ENCODE measurements at places on chromosomes 4 and X. TPM values are rescaled to one million over a fixed set of nuclear protein-coding genes. Genes with fewer than 3 reads are reported as not detected.
A peak's percentile ranks its signal among the peaks of the same experiment; 100 is the strongest.

HDX gene
- total RNA-seq: 8.7 TPM

GRCh38 chr4:25535701-25536473 is 119.8 kb upstream of the SLC34A2 start:
- no peak for DNase-seq

BMP3 gene
- not detected for total RNA-seq

DNA sequence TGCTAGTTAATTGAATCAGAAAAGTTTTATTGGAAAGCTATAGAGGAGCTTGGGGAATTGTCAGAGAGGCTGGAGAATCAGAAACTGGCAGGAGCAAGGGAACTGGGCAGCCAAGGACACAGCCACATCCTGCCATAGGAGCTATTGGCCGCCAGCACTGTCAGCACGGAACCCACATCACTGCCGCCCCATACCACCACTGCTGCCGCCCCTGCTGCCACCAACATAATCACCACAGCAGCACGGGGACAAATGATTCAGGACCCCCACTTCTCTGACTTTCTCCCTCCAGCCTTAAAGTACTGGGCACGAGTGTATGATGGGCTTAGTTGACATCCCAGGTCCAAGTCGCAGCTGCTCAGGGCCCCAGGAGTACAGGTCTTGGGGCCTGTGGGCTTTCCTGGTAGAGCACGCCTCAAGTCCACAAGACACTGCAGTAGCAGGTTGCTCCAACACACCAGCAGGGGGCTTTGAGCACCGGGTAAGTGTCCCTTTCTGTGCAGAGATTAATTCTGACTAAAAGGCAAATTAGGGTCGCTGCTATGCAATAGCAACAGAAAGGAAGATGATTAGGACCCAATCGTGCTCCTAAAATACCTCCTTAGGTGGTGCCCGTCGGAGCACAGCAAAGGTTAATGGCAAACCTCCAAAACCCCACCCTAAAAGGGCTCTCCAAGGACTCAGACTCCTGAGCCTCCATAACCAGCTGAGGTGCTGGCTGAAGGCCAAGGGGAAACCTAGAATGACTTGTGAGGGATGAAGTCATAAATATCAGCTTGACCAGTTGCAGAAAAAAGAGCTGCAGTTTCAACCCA is 6.9 kb downstream of the PJA1 start:
- peak; percentile 11 for DNase-seq

- no peak for DNase-seq
These were observed 455.5 kb downstream of the STIM2 start for GRCh38 chr4:27316176-27316575.

- peak; percentile 33 for DNase-seq
These were observed 204.9 kb downstream of the GBA3 start for GRCh38 chr4:22897520-22898108.

DNA sequence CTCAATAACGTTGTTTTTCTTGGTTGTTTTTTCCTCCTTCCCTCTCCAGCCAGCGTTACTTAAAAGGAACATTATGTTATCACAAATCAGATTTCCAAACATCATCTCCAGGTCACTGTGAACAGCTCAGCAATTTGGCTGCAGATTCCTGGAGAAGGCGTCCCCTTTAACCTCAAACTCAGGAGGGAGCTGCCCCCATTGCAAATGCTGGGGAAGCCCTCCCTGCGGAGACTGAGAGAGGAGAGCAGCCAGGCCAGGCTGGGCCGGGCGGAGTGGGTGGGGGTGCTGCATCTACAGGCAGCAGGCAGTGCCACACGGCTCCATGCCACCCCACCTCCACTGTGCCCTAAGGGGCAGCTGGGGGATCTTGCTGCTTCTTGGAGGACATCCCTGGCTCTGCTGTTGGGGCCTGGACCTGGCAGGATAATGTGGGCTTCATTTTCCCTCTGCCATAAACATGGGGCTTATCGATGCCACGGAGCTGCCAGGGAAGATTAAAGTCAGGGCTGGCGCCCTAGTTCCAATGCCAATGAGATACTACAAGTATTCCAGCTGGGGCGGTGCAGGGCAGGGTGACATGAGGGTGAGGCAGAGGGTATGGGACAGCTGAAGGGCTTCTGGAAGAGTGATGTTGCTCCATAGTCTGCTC is 148.8 kb downstream of the PJA1 start:
- no peak for DNase-seq

- DNase-seq: no peak
These were observed 981.0 kb upstream of the HS3ST1 start for GRCh38 chr4:12409507-12410190.

DNA sequence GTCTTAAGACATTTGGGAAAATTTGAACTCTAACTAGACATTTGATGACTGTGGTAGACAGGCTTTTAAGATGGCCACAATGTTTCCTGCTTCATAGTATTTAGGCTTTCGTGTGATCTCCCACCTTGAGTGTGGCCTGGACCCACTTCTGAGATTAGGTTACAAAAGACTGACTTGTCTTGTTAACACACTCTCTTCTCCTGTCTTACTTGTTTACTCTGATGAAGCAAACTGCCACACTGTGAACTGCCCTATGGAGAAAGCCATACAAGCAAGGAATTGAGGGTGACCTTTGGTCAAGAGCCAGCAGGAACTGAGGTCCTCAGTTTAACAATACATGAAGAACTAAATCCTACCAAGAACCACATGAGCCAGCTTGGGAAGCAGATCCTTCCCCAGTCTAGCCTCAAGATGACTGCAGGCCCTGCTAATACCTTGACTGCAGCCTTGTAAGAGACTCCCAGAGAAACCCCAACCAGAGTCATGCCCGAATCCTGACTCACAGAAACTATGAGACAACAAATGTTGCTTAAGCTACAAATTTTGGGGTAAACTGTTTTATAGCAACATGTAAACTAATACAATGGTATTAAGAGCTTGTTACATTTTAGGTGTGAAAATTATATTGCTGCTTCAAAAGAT is 20.3 kb downstream of the UBA6 start:
- no peak for DNase-seq

GRCh38 chr4:180560896-180561295 is 1682.3 kb upstream of the TENM3 start:
- DNase-seq: no peak

- no peak for DNase-seq
These were observed 167.5 kb downstream of the DCTD start for GRCh38 chr4:182749667-182750167.

KLF3 gene
- total RNA-seq: 27.3 TPM

RFC1 gene
- total RNA-seq: 51.8 TPM

GRCh38 chrX:107146670-107147069 is 28.0 kb upstream of the RBM41 start:
- DNase-seq: no peak

- DNase-seq: no peak
These were observed 778 bp downstream of the CASP3 start for GRCh38 chr4:184648313-184649025.

- no peak for DNase-seq
These were observed 124.0 kb upstream of the POF1B start for GRCh38 chrX:85503258-85504158.

MAGEA8 gene
- not detected for total RNA-seq

DNA sequence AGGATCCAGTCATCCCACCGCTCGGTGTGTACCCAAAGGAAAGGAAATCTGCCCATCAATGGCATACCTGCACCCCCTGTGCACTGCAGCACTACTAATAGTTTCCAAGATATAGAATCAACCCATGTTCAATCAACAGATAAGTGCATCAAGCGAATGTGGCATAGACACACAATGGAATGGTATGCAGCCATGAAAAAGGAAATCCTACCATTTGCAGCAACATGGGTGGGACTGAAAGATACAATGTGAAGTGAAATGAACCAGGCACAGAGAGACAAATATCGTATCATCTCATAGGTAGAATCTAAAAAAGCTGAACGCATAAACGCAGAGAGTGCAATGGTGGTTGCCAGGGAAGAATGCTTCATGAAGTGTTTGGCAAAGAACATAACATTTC is 42.5 kb downstream of the DHRSX start:
- no peak for DNase-seq

DNA sequence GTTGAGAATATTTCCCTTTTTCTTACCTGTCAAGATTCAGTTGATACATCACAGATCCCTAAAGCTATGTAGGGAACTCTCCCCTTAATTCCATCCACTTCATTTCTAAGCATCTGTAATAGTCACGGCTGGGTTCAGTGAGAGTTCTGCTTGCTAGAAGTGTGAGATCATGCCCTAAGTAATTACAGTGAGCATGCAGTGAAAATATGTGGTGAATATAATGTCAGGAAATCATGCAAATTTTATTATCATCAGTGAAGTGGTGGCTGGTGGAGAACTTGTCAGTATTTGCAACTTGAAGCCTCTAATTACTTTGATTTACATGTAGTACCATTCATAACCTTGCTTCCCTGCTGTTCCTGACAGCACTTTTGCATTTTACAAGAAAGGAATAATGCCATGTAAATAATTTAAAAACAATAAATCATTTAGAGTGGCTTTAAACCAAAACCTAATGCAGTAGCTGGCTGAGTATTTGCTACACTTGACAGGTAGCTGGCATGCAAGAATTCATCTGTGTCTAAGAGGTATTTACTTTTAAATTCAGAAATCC is 28.3 kb upstream of the CFAP299 start:
- no peak for DNase-seq

STEEP1 gene
- 53.3 TPM for total RNA-seq

- DNase-seq: no peak
These were observed 407.6 kb upstream of the NDST3 start for GRCh38 chr4:117626664-117627063.

AWAT1 gene
- not detected for total RNA-seq

PNMA6A gene
- total RNA-seq: 2.9 TPM

DNA sequence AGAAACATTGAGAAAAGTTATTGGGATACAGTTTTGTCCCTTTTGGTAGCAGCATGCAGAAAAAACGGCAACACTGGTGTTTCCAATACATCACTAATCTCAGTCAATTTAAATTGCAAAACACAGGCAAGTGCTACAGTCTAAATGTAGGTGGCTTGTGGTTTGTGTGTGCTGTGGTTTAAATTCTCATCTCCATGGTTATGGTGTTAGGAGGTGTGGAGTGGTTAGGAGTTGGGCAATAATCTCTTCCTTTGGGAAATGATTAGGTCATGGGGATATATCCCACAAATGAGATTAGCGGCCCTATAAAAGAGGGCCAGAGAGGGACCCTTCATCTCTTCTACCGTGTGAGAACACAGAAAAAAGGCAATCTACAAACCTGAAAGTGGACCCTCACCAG is 1344.3 kb downstream of the ADGRL3 start:
- DNase-seq: no peak

DNA sequence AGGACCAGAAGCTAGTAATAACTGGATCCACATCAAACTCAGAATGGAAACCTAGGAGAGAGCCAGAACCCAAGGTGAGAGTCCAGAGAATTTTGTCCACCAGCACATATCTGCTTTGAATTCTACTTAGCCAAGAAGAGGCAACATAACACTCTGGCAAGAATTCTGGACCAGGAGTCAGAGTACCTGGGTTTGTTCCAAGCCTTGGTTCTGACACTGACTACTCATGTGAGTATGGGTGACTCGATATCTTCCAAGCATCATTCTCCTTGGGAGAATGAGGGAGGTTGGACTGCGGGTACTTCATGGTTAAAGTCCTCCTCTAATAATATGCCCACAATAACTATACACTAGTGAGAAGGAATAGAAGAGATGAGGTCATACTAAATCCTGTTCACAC is 144.0 kb upstream of the JADE1 start:
- no peak for DNase-seq

DNA sequence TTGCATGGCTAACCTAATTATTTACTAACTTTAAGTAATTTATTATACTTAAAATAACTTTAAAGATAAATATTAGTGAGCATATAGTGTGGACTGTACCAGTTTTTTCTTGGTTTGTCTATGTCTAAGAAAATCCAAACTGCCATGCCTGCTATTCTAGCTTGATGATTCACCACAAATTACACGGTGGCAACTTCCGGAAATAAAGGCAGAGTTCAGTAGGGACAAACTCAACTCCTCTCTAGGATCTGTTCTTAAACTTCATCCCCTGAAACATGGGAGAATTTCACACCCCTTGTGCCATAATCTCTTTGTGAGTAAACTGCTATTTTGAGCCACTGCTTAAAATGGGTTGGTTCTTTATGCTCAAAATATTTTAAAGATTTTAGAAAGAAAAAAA is 213.6 kb upstream of the NRK start:
- no peak for DNase-seq

DNA sequence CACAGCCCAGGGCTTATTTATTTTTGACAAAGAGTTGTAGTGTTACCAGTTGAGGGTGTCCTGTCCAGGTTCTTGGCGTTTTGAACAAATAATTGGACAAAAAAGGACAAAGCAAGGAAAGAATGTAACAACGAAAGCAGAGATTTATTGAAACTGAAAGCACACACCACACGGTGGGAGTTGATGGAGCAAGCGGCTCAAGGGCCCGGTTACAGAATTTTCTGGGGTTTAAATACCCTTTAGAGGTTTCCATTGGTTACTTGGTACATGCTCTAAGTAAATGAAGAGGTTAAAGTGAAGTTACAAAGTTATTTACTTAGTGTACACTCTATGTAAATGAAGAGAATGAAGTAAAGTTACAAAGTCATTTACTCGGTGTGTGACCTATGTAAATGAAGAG is 27.8 kb upstream of the OPHN1 start:
- no peak for DNase-seq

GRCh38 chr4:158816955-158817354 is 48.1 kb downstream of the FNIP2 start:
- no peak for DNase-seq

HAND2 gene
- not detected for total RNA-seq

DNA sequence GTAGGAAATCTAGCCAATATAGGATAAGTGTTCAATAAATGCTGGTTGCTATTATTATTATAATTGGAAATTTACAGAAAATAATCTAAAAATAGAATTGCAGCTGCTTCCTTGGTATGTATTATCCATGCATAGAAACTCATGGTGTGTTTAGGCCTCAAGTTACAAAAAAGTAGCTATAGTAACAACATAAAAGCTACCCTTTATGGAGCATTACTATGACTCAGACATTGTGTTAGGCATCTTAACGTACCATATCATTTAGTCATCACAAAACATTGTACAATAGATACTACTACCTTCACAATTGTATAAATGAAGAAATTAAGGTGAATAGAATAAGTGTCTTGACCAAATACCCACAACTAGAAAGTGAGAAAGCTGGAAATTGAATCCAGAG is 126.9 kb upstream of the NRK start:
- DNase-seq: no peak

GRCh38 chr4:31974490-31975002 is 1254.4 kb downstream of the PCDH7 start:
- no peak for DNase-seq

GRCh38 chrX:9221781-9222180 is 187.9 kb upstream of the FAM9B start:
- no peak for DNase-seq

DNA sequence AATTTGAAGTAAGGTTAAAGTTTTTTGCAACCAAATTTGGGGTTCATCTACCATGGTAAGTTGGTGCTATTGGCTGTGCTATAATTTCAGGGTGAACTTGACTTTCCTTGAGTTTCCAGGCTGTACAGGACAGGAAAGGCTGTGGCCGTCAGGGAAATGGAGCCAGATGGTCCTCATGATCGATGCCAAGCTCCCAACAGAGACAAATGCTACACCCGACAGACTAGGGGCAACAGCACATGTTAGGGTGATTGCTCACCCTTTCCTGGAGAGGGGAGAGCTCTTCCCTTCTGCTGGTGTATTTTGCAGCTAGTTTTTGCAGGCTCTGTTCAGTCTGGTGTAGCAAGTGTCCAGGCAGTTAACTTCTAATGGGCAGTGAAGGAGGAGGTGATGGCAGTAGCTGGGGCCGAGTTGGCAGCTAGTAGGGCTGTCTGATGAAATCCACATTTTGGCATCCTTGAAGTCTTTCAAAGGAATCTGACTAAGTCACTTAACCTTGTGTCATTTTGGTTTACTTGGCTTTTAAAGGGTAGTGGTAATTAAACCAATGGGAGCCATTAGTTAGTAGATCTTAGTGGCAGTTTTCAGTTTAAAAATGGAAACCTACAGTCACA is 47.8 kb downstream of the GAB1 start:
- no peak for DNase-seq
